ENCODE measurements at places on chromosomes 2 and 18. TPM values are rescaled to one million over a fixed set of nuclear protein-coding genes. Genes with fewer than 3 reads are reported as not detected.

The RAB27B gene
- not detected for polyA plus RNA-seq

GRCh38 chr2:101704046-101704466 is 6.5 kb downstream of the MAP4K4 start:
- no peaks in the 10 kb centered on the region for H3K27me3 ChIP-seq
- no peak for DNase-seq
- no peaks in the 10 kb centered on the region for H3K4me1 ChIP-seq
- H3K27ac ChIP-seq: peak overlapping the region; percentile 97
- H3K36me3 ChIP-seq: peaks cover 13% of the 10 kb centered on the region
- peak overlapping the region; percentile 85 for H3K4me3 ChIP-seq

DNA sequence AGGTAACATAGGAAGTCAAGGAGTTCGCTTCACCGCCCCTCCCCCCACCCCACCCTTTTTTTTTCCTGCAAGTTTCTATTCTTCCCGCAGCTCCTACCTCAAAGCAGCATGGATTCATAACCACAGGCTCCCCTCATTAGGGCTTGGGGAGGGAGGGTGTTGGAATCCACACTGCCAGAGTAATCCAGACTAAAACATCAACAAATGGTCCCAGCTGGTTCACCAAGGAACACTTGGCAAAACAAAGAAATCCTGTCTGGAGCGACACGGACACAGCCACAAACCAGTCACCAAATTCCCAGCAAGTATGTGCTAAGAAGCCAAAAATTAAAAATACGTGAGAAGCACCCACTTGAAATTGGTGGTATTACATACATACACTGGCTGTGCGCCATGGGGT is 106.9 kb upstream of the PPP1CB start:
- no peaks in the 10 kb centered on the region for H3K4me1 ChIP-seq
- H3K27me3 ChIP-seq: no peaks in the 10 kb centered on the region
- H3K36me3 ChIP-seq: no peaks in the 10 kb centered on the region
- no peak for DNase-seq
- H3K27ac ChIP-seq: no peak overlapping the region

The CERKL gene
- 17.9 TPM for polyA plus RNA-seq

GRCh38 chr2:17621781-17622180 is 81.3 kb downstream of the VSNL1 start:
- H3K27ac ChIP-seq: no peak overlapping the region
- no peaks in the 10 kb centered on the region for H3K36me3 ChIP-seq
- no peaks in the 10 kb centered on the region for H3K4me1 ChIP-seq
- no peak overlapping the region for H3K4me3 ChIP-seq
- no peak for DNase-seq
- H3K27me3 ChIP-seq: peaks cover 19% of the 10 kb centered on the region

DNA sequence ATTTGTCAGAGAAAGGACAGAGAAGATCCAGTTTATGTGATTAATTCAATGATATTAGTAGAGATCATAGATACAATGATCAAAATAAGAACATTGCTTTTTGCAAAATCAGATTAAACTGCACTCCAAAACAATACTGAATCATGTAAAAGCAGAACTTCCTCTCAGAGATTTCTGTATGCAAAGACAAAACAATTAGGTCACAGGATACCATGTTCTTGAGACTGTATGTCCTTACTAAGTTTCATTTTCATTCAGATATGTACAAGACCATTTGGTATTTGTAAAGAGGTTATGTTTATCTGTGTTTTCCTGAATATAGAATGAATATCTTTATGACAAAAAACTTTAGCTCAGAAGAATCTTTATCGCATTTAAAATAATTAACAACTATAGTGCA is 161.8 kb downstream of the DLGAP1 start:
- H3K4me3 ChIP-seq: no peak overlapping the region
- DNase-seq: no peak
- H3K4me1 ChIP-seq: no peaks in the 10 kb centered on the region
- H3K36me3 ChIP-seq: no peaks in the 10 kb centered on the region
- H3K27ac ChIP-seq: no peak overlapping the region

The PLGLB1 gene
- 0.90 TPM for polyA plus RNA-seq

- H3K36me3 ChIP-seq: no peaks in the 10 kb centered on the region
- H3K27ac ChIP-seq: no peak overlapping the region
- no peak overlapping the region for H3K4me3 ChIP-seq
- no peaks in the 10 kb centered on the region for H3K27me3 ChIP-seq
- H3K4me1 ChIP-seq: no peaks in the 10 kb centered on the region
Measured at GRCh38 chr2:120825370-120826259, 89.9 kb downstream of the GLI2 start.

The ANKRD30B gene
- polyA plus RNA-seq: 0.11 TPM

- no peak overlapping the region for H3K27ac ChIP-seq
- peaks cover 24% of the 10 kb centered on the region for H3K36me3 ChIP-seq
- H3K27me3 ChIP-seq: no peaks in the 10 kb centered on the region
- H3K4me1 ChIP-seq: no peaks in the 10 kb centered on the region
- no peak overlapping the region for H3K4me3 ChIP-seq
Measured at GRCh38 chr18:56413862-56414261, 224.5 kb downstream of the TXNL1 start.

The SCYGR4 gene
- not detected for polyA plus RNA-seq

DNA sequence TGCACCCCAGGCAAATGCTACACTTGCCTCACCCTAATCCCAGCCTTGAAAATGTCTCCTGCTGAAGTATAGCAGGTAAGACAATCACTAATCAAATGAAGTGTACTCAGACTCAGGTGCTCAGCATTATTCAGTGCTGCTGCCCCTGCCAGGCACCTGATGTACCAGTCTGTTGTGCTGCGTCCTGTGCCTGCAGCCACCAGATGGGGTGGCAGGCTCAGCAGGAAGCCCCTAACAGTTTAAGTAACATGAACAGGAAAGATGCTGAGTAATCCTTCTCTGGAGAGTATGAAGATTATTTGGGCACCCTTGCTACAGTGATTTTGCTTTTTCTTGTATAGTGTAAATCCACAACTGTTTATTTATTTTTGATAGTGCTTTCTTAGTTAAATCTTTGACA is 69.1 kb downstream of the TACR1 start:
- no peaks in the 10 kb centered on the region for H3K27me3 ChIP-seq
- no peak overlapping the region for H3K4me3 ChIP-seq
- H3K36me3 ChIP-seq: no peaks in the 10 kb centered on the region
- H3K27ac ChIP-seq: no peak overlapping the region
- no peaks in the 10 kb centered on the region for H3K4me1 ChIP-seq

The KATNAL2 gene
- 0.81 TPM for polyA plus RNA-seq

DNA sequence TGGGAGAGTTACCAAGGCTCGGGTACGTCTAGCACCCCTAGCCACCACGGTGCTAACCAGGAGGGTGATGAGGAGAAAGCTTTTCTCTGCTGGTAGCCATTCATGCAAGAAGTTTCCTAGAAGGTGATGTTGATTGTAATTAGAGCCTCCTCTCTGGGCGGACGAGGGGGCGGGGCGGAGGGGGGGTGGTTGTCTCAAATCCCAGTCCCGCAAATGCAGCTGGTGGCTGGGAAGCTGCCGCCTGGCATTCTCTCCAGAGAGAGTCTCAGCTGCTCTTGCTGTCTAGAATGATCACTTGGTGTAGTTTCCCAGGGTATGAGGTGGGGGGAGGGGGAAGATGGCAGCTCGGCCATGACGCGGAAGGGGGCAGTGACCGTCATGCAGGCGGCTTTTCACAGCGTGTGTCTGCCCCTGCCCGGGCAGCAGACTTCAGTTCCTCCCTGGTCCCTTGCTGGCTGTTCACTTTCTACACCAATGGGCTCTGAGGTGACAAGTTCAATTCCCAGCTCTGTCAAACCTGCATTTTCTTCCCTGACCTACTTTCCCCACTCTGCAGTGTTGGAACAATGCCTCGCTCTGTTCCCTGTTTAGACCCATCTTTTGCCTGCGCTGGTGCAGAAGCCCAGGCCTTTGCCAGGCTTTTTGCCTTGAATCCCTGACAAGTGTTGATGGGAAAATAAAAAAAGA is 61.5 kb upstream of the KLF7 start:
- no peak overlapping the region for H3K4me3 ChIP-seq
- H3K27ac ChIP-seq: no peak overlapping the region

The FEV gene
- not detected for polyA plus RNA-seq

DNA sequence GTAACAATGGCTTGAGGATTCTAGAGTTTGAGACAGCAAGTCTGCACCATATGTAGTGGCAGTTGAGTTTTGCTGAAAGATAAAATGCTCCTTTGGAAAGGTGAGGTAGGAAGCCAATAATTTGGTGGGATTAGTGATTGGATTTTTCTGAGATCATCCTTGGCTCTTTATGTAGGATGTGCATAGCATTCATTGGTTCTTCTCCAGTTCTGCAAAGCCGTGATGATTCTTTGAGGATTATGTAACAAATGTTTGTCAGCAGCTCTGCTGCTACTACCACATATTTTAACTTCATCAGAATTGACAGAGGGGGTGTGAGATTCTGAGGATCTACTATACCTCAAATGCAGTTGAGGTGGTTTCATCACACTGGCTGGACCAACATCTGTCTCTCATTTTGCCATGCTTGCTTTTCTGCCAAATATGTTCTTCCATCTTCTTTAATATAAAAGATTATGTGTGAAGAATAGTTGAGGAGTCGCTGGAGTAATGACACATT is 188.9 kb upstream of the RASGRP3 start:
- no peak for DNase-seq
- no peaks in the 10 kb centered on the region for H3K4me1 ChIP-seq
- H3K4me3 ChIP-seq: no peak overlapping the region
- peaks cover 14% of the 10 kb centered on the region for H3K27me3 ChIP-seq

The HTR2B gene
- polyA plus RNA-seq: not detected

DNA sequence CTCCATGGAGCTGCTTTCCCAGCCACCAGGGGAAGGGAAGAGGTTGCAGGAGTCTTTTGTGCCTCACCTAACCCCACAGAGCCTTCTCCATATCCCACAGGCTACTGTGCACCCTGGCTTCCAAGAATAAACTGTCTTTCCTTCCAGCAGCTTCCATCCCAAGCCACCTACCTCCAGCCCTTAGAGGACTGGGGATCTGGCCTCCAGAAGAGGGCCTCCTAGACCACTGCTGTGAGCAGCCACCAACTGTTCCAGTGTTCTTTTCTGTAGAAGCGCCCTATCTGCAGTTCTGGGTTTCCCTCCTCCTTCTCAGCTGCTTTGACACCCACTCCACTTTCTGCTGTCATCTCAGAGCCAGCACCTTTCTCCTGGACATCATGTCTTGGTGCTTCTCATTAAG is 30.7 kb upstream of the REG3G start:
- no peak overlapping the region for H3K4me3 ChIP-seq
- no peak overlapping the region for H3K27ac ChIP-seq
- peaks cover 43% of the 10 kb centered on the region for H3K27me3 ChIP-seq
- peaks cover 16% of the 10 kb centered on the region for H3K36me3 ChIP-seq
- DNase-seq: no peak

DNA sequence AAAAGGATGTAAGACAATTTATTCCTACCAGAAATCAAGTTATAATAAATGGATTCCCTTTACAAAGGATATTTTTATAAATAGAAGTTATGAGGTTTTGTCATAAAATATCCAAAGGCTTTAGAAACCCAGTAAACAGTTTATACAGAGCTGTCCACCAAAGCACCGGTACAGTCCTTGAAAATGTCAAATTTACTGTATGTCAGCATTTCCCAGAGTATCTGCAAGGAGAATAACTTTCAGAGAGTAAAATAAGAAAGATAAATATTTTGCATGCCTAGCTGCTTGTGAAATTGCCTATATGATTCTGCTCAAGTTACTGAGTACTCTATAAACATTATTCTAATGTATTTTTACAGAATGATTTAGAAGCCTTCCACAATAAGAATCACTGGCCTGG is 923.3 kb upstream of the DDX18 start:
- no peaks in the 10 kb centered on the region for H3K36me3 ChIP-seq
- no peak overlapping the region for H3K27ac ChIP-seq
- H3K4me3 ChIP-seq: no peak overlapping the region
- no peaks in the 10 kb centered on the region for H3K27me3 ChIP-seq
- DNase-seq: no peak
- H3K4me1 ChIP-seq: no peaks in the 10 kb centered on the region

DNA sequence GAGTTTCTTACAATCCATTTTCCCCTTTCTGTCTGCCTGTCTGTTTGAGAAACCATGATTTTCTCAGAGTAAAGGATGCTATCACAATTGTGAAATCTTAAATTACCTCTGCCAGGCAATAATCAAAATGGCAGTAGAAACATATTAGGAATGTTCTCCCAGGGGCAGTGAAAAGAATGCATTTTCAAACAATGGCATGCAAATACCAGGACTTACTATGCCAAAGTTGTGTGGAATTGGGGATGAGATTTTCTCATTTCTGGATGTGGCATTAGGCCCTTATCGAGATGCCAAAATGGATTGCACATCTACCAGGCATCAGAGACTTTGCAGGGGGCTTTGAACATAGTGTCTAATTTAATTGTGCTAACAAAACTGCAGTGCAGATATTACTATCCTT is 821.4 kb downstream of the RNF144A start:
- no peak overlapping the region for H3K4me3 ChIP-seq
- no peaks in the 10 kb centered on the region for H3K4me1 ChIP-seq
- no peaks in the 10 kb centered on the region for H3K36me3 ChIP-seq
- no peak overlapping the region for H3K27ac ChIP-seq

GRCh38 chr2:192669505-192670091 is 474.9 kb upstream of the TMEFF2 start:
- H3K27ac ChIP-seq: no peak overlapping the region
- H3K36me3 ChIP-seq: no peaks in the 10 kb centered on the region
- DNase-seq: no peak
- no peaks in the 10 kb centered on the region for H3K27me3 ChIP-seq

DNA sequence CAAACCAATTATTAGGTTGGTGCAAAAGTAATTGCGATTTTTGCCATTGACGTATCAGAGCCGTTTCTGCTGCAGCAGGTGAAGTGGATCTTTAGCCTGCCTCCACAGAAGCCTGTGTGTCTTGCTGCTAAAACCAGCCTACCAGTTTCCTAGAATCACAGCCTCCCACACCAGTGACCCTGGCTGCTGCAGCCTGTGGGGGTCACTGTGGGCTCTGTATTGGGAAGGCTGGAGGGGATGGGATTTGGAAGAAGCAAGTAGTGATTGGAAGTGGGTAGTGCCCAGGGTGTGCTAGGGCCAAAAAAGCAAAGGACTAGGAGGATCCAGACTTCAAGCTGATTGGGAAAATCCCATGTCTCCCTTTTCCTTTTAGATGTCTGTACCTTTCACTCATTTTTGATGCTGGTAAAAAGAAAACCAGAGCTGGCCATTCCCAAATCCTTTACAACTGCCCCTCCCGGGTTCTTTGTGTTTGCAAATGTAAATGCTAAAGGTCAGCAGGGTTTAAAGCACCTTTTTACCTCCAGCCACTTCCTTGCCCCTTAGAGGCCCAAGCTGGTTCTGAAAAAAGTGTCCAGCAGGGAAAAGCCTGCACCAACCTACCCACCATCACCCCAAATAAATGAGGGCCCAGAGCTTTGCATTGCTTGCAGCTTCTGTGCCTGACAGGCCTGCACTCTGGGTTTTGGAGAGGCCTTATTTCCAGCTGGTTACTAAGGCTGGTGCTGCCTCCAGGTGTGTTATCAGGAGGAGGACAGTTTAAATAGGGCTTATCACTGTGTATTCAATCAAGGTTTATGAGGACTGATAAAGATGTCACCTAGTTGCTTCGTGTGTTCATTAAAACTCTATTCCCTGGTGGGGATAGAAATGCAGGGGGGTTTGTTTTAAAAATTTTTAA is 172.0 kb downstream of the MIB1 start:
- DNase-seq: no peak
- H3K27me3 ChIP-seq: peaks cover 24% of the 10 kb centered on the region
- no peaks in the 10 kb centered on the region for H3K36me3 ChIP-seq
- H3K27ac ChIP-seq: no peak overlapping the region
- no peak overlapping the region for H3K4me3 ChIP-seq
- no peaks in the 10 kb centered on the region for H3K4me1 ChIP-seq
